ENCODE measurements at places on chromosomes 2 and 18.
A peak's percentile ranks its signal among the peaks of the same experiment; 100 is the strongest.

GRCh38 chr2:103009871-103010270, 248.0 kb downstream of the TMEM182 start:
- no peak for DNase-seq

GRCh38 chr2:26614216-26615138, 26.7 kb downstream of the CIB4 start:
- no peak for DNase-seq

DNA sequence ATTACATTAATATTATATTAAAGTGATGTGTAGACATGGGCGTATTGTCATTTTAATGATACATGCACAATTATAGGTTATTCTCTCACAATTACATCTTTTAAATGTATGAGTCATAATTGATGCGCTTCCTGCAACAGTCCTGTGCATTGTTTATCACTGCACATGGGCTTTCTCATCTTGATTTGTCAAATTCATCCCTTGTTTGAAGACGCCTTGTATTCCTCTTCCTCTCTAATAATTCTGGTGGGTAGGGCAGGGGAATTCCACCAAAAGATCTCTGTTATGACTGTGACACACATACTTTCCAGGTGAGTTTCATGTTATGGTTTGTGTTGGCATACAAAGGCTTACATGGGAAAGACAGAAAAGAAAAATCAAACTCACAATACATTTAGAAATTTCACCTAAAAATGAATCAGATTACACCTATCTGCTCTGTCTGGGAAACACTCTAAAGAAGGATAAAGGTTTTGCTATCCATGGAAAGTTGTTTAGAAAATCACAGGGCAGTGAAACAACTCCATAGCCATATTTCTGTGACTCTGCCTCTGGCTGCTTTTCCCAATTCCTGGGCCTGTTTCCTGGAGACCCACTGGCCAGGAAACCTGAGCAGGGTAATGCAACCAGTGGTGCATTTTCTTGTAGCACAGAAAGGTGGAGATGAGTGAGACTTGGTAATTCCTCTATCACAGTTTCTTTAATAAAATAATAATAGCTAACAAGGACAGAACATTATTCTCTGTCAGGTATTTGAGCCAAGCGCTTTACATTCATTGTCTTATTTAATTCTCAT, 13.2 kb downstream of the SLC9A2 start:
- DNase-seq: no peak

DNA sequence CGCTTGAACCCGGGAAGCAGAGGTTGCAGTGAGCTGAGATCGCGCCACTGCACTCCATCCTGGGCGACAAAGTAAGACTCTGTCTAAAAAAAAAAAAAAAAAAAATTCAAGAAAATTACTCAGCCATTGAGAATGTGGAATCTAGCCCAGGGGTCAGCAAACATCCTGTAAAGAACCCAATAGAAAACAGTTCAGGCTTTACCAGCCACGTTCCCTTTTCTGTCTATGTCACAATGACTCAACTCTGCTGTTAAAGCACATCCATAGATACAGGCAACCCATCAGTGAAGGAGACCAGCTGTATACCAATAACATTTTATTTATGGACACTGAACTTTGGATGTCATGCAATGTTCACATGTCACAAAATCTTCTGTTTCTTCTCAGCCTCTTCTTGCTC, 435.6 kb upstream of the GYPC start:
- DNase-seq: no peak

- DNase-seq: peak; percentile 76
Measured at GRCh38 chr18:48767090-48767690, 183.6 kb downstream of the SMAD7 start.

DNA sequence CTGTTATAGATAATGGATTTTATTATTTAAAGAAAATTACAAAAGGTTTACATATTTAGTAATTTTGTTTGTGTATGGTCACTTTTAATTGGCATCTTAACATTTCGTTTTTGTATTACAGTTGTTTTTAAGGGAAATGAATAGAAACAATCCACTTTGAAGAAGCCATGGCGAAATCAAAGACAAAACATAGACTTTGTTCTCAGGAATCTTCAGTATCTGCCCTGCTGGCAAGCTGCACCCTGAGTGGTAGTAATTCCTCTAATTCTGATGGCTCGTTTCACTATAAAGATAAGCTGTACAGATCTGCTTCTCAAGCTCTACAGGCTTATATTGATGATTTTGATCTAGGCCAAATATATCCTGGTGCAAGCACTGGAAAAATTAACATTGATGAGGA, 2.7 kb downstream of the C18orf54 start:
- DNase-seq: no peak

DNA sequence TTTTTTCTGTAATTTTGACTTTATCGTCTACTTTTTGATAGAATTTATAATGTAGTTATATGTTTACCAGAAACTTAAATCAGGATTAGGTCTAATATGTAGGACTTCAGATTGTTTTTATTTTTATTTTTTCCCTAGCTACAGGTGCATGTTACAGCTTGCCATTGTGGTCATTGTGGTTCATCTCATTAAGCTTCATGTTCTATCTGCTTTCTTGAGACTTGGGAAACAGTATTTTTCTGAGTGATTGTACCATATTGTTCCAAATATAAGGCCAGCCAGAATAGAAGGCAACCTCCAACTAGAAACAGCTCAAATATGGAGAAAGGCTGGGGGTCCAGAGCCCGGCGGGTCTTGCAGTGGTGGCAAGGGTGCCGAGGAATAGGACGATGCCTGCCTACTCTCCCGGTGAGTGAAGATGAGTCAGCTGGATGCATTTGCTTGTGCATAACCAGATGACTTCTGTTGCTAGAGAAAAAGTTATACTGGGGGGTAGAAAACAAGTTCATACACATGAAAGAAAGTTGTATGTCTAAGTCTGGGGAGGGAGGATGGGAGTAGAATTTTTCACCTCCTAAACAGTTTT, 188.4 kb downstream of the CCDC85A start:
- no peak for DNase-seq

- no peak for DNase-seq
Measured at GRCh38 chr2:95372845-95373244, 29.7 kb upstream of the FAHD2A start.

- no peak for DNase-seq
Measured at GRCh38 chr2:102114851-102115497, 27.6 kb upstream of the IL1R1 start.

GRCh38 chr2:188524519-188525113, 232.9 kb downstream of the GULP1 start:
- no peak for DNase-seq

GRCh38 chr18:74397572-74397971, 59.5 kb downstream of the DIPK1C start:
- no peak for DNase-seq

DNA sequence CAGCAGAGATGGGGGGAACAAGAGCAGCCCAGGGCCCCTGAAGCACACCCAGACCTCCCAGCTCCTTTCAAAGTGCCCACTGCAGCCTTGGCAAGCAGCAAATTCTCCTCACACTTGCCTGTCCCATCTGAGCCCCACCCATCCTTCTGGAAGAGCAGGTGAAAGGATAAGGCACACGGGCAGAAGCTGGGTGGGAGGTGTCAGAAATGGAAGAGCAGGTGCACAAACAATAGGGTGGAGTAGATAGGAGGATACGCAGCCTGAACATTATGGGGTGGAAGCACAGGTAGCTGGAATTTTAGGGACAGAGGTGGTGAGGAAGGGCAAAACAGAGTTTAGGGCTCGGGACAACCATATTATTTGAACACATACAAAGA, 69.2 kb downstream of the TNS1 start:
- DNase-seq: no peak

DNA sequence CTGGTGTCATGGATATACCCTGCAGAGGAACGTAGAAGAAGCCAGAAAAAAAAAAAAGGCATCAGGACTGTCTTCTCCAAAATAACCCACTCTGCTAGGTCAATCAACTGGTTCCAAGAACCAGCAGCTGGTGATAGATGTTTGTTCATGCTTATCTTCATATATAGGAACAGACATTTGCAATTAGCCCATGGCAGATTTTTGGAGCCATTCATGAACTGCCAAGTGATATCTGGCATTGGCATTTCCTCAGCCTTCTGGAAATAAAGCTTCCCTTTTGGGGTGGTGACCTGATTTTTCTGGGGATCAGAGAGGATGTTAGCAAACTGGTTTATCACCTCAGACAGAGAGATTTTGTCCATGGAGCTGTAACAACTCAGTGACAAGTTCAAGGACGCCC, 234.9 kb downstream of the OSR1 start:
- DNase-seq: no peak

DNA sequence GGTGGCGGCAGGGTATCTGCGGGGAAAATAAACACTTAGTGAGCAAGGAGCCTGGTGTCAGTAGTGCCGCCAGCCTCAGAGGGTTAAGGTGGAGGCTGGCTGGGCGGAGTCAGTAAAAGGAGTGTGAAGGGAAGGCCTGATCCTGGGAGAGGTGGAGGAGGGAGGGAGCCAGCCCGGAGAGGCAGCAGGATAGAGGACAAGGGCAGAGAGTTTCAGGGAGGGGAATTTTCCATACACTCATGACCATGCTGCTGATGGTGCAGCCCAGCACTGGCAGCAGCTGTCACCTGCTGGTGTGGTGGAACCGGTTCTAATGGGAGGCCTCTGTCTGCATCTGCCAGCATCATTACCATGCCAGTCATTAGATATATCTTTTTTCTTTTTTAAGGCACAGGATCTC, 2.0 kb upstream of the TEX44 start:
- no peak for DNase-seq

DNA sequence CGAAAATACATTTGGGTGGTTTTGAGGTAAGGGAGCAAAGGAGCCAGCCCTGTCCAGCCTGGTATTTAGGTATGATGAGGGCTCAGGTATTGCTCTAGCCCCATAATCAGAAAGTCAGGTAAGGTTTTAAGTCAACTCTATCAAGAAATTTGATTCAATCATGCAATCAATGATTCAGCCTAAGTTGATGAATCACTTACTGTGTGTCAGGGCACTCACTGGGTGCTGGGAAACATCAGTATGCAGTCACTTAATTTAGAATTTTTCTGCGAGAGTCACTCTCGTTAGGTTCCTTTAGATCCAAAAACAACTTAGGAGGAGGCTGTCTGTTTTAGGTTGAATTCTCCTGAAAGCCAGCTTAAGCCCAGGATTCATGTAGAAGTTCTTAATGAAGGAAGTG, 17.7 kb upstream of the SERPINB2 start:
- DNase-seq: no peak

- DNase-seq: no peak
Measured at GRCh38 chr2:144163592-144163991, 356.3 kb downstream of the ZEB2 start.

DNA sequence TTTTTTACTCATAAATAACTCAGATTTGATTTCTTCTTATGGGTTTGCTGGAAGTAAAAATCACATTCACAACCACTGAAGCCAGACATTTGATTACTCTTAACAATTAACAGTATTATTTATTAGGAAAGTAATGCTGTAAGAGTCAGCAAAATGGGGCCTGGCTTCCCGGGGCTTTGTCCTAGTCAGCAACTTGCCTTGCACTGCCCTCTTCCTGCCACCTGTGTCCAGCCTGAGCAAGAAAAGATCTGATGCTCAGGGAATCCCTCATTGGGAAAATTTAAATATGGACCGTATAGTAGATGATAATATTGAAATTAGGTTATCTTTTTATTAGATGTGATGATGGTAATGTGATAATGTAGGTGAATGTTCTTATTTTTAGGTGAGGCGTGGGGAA, 30.8 kb upstream of the ACYP2 start:
- no peak for DNase-seq

- peak; percentile 98 for DNase-seq
Measured at GRCh38 chr2:162092658-162093556, 18.9 kb upstream of the DPP4 start.

All from GM04503 (cell line).